T-helper 17 cell (primary cell): ENCODE measurements at places on chromosomes 11 and 22.
A peak's percentile ranks its signal among the peaks of the same experiment; 100 is the strongest.

DNA sequence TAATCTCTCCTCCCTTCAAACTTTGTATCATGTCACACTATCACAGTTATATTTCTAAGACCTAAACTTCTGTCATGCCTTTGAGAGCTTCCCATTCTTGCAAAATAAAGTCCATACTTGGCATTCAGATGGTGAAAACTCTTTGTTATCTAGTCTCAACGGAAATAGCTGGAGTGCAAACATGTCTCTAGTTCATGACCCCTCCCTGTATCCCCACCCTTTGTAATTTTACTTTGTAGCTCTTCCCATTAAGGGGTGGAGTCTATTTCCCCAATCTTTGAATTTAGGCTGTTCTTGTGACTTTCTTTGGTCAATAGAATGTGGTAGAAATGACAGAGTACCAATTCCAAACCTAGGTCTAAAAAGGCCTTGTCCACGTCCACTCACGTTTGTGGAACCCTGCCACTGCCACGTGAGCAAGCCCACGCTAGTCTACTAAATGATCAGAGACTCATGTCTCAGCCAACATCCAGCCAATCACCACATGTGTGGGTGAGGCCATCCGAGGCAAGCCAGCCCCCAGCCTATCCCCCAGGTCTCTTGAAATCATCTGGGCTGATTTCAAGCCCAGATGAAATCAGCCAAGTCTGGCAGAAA is 23.4 kb downstream of the SLN start:
- DNase-seq = no peak

DNA sequence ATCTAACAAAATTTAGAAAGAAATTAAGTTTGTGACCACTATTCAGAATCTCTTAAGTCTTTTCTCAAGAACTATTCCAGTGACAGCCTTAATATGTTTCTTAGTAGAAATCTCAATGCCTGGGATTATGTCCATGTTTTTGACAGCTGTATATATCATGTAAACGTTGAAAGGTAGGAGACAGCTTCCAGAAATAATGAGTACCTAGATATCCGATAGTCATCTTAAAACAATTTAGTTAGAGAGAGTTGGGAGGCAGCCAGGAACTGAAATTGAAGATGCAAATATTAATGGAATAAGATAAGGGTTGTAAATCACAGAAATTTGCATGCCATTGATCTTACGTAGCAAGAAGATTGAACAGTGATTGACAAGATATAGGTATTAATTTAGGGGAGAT is 955.2 kb downstream of the JRKL start:
- no peak for DNase-seq

DNA sequence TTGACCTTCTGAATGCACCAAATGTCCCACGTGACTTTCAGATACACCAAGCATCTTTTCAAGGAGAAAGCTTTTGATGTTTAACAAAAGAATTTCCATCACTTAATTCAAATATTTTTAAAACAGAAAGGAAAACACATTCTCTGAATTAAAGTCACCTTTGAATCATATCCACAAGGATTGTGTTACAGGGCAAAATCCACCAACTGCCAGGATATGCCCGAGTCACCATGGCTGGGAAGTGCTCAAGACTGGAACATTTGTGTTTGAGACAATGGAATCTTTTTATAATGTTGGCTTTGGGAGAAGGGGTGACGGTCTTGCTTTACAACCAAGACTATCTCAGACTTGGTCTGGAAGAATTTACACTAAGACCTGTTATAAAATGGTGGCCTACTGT is 40.8 kb downstream of the BID start:
- no peak for DNase-seq

DNA sequence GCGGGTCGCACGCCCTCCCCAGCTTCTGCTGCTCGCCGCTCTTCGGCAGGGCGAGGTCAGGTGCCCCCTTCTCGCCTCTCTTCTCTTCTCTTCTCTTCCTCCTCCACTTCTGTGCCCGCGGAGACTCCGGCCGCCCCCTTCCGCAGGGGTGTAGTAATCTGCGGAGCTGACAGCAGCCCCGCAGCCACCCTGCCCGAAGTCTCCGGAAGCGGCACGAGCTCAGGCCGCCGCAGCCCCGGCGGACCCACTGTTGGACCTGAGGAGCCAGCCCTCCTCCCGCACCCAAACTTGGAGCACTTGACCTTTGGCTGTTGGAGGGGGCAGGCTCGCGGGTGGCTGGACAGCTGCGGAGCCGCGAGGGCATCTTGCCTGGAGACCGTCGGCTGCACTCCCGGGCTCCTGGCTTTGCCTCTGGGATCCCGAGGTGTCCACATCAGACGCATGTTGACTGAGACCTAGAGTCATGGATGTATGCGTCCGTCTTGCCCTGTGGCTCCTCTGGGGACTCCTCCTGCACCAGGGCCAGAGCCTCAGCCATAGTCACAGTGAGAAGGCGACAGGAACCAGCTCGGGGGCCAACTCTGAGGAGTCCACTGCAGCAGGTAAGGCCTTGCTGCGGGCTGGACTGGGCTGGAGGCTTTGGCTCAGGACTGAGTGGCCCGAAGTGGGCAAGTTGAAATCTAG is 486 bp downstream of the STIM1 start:
- DNase-seq = peak; percentile 32

GRCh38 chr11:124830749-124831148 is 30.5 kb upstream of the MSANTD2 start:
- no peak for DNase-seq

DNA sequence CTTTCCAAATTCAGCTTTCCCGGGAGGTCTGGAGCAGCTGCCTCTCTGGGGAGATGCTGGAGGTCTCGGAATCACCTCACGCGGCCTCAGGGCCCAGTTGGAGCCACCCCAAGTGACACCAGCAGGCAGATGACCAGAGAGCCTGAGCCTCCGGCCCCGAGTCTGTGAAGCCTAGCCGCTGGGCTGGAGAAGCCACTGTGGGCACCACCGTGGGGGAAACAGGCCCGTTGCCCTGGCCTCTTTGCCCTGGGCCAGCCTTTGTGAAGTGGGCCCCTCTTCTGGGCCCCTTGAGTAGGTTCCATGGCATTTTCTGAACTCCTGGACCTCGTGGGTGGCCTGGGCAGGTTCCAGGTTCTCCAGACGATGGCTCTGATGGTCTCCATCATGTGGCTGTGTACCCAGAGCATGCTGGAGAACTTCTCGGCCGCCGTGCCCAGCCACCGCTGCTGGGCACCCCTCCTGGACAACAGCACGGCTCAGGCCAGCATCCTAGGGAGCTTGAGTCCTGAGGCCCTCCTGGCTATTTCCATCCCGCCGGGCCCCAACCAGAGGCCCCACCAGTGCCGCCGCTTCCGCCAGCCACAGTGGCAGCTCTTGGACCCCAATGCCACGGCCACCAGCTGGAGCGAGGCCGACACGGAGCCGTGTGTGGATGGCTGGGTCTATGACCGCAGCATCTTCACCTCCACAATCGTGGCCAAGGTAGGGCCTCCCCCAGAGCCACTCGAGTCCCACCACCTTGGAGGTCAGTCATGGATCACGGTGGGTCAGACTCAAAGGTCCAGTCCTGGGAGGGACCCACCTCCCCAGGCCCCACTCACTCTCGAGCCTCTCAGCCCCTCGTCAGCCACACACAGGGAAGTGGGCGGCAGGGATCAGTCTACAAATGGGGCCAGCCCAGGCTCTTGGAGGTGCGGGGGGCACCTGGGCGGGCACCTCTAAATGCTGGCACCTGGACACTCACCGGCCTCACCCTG is 525 bp downstream of the SLC22A12 start:
- DNase-seq = no peak

GRCh38 chr22:22802339-22802970 is 85.2 kb upstream of the IGLL5 start:
- no peak for DNase-seq

DNA sequence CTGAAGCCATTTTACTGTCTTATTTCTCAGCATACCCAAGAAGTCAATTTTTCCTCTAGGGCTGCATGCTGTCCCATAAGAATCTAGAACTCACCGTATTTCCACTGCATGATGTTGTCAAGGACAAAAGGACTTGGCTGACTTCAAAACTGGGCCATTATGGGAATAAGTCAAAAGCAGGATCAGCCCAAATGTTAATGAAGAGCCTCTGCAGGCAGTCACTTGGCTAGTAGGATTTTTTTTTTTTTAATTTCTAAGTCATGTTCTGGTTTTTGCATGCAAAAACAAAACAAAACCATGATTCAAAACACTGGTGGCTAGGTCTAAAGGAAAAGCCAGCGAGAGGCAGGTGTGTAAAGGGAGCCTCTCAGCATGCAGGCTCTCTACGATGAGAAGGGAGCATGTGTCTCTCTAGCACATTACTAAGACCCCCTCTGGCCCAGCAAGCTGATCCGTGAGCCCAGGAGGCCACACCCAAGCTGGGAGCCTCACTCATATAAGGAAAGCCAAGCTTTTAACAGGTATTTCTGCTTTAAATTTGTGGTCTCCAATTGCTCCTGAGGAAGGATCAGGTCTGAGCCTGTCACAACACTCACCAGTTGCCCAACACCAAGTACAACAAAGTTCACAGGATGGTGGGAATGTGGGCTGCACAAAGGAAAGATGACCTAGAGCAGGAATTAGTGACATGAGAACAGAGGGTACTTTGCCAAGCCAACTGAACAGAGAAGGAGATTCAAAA is 21.4 kb upstream of the STK33 start:
- DNase-seq = no peak

GRCh38 chr22:38109371-38110001 is 998 bp downstream of the BAIAP2L2 start:
- DNase-seq = no peak

DNA sequence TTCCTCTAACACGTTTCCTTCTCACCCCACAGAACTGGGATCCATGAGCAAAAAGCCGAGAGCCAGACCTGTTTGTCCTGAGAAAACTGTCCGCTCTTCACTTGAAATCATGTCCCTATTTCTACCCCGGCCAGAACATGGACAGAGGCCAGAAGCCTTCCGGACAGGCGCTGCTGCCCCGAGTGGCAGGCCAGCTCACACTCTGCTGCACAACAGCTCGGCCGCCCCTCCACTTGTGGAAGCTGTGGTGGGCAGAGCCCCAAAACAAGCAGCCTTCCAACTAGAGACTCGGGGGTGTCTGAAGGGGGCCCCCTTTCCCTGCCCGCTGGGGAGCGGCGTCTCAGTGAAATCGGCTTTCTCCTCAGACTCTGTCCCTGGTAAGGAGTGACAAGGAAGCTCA is 24.0 kb downstream of the CD5 start:
- DNase-seq = no peak

DNA sequence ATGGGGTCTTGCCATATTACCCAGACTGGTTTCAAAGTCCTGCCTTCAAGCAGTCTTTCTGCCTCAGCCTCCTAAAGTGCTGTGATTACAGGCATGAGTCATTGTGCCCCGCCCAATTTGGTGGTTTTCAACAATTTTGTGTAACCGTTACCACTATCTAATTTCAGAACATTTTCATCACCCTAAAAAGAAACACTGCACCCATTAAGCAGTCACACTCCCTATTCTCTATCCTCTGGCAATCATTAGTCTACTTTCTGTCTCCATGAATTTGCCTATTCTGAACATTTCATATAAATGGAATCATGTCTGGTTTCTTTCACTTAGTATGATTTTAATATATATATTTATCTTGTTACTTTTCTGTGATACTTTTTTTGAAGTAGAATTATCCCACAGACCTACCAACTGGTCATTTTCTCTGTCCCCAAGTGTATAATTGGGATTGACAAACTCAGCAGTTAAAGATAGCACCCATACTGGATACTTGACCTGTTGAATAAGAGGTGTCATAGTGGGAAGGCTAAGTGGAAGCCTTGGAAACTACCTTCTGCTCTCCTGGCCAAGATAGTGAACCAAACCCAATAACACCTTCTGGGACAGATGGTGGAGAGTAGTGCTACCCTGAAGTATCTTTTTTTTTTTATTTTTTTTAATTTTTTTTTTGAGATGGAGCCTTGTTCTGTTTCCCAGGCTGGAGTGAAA is 64.8 kb downstream of the STIM1 start:
- peak; percentile 11 for DNase-seq

- no peak for DNase-seq
These were observed 168.8 kb downstream of the RCN1 start for GRCh38 chr11:32259641-32260081.

DNA sequence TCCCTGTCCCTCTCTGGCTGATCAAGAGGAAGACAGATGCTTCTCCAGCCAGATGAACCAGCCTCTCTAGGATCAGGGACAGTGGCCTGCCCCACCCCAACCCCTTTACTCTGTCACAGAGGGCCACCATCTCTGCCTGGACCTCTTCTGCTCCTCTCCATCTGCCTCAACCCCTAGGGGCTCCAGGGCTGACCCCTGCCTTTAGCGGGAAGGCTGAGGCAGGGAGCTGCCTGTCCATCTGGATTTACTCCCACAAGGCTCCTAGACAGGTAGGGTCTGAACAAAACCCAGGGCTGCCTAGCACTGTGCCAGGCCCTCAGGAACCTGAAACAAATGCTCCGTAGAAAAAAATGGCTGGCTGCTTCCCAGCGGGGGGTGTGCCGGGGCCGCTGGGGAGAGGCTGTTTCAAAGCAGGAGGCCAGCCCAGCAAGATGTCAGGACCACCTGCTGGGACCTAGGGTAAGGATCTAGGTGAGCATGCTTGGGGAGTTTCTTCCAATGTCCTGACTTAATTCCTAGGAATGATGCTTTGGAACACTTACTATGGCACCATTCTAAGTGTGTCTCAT is 3.2 kb downstream of the CHST1 start:
- no peak for DNase-seq

GRCh38 chr11:131666617-131667016 is 296.2 kb downstream of the NTM start:
- no peak for DNase-seq

- no peak for DNase-seq
These were observed 24.2 kb upstream of the UCP3 start for GRCh38 chr11:74033046-74033445.

- DNase-seq = no peak
These were observed 243.5 kb downstream of the ETS1 start for GRCh38 chr11:128343870-128344269.

DNA sequence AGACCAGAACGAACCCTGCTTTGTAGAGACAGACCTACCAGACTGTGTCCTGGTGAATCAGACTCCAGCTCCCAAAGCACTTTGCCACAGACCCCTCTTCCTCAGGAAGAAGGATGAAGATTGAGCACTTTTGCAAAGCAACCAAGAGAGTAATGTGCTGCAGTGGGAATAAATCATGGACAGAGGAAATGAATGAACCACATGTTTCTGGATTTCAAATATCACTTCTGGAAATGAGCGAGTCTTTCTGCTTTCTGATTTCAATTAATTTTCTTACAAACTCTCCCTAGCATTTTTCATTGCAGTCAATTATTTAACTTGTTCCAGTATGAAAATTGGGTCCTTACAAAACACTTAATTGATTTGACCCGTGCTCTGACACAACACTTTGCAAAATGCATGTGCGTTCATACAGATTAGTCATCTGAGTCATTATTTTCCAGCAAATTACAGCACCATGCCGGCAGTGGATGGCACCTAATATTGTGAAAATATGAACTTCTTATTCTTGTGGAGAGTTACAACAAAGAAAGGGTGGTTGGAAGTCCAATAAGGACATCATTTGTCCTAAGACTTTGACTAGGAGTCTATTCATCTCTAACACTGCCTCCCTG is 315.9 kb upstream of the CCDC90B start:
- DNase-seq = no peak
